Stomach (tissue), 19 donors: ENCODE measurements at places on chromosomes 12 and 14. TPM values are rescaled to one million over a fixed set of nuclear protein-coding genes. Genes with fewer than 3 reads are reported as not detected.

Gene FGF6
- not detected for total RNA-seq

Gene CDH24
- total RNA-seq = not detected

Gene ANG
- total RNA-seq = 45.2 TPM

Gene CD9
- 293 TPM for total RNA-seq
